ENCODE measurements at places on chromosomes 16 and 17.
A peak's percentile ranks its signal among the peaks of the same experiment; 100 is the strongest.

- no peak for DNase-seq
Observed at GRCh38 chr16:23508589-23509440, 1.5 kb downstream of the GGA2 start.

GRCh38 chr17:13589658-13590057, 12.1 kb downstream of the HS3ST3A1 start:
- DNase-seq: no peak

DNA sequence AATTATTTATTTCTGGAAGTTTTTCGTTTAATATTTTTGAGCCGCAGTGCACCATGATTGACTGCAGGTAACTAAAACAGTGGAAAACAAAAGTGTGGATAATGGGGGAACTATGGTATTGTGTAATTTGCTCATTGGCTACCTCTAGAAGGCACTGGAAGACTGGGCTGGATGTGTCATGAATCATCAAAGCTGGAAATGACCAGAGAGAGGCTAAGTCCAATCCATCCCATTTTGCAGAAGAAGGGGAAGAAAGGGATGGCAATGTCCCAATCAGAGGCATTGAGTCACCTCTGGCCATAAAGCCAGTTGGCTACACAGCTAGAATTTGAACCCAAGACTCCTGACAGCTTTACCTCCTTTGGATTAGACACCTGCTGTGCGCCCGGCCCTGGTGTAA, 29.3 kb downstream of the GLP2R start:
- no peak for DNase-seq

GRCh38 chr17:50265212-50265611, 9.1 kb upstream of the TMEM92 start:
- no peak for DNase-seq

DNA sequence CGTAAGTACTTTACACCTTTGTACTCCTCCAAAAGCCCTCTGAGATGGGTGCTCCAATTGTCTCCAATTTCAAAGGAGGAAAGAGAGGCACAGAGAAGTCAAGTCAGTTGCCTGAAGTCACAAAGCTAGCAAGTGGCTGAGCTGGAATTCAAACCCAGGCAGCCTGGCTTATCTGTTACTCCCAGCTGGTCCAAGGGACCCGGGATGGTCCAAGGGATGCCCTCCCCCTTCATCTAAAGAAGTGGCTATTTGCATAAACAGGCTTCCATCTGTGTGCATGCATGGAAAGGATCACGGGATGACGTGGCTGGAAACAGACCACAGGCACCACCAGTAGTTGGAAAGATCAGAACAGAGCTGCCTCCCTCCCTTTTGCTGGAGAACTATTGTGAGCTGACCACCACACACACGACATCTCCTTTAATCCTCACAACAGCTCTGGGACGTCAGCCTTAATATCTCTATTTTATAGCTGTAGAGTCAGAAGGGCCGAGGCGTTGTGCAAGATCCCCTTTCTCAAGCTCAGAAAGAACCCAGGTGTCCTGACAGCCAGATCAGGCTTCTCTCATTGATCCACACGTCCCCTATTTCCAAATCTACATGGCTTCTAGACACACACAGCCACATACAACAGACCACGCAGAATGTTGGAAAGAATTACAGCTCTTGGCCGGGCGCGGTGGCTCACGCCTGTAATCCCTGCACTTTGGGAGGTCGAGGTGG, 10.9 kb upstream of the COL1A1 start:
- DNase-seq: no peak

DNA sequence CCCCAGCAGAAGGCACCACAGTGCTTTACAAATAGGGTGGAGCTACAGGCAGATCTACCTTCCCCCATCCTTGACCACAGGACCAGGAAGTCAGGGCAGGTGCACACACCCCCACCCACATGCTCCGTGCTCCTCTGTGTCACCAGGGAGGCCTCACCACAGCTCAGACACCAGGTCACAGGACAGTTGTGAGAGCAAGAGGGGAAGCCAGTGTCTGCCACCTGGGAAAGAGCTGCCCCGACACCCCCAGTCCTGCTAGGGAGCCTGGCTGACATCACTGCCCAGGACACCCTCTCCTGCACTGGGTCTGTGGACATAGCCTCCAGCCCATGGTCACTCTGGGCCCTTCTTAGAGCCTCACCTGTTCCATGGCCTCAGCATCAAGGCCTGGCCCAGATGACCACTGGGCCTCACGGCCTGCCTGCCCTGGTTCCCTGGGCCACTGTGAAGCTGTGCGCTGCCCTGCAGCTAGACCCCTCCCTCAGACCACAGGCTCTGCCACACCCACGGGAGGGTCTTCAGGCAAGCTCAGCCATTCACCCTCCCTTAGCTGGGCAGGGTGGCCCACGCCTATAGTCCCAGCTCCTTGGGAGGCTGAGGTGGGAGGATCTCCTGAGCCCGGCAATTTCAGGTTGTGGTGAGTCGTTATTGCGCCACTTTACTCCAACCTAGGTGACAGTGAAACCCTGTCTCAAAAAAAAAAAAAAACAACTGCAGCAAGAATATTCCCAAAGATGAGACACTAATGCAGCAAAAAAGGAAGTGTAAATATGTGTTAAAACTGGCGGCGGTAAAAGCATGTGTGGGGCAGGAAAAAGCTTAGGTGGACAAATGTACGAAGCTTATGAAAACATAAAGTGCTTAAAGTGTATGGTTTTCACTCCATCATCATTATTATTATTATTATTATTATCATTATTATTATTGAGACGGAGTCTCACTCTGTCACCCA, 14.2 kb downstream of the POLR3K start:
- DNase-seq: no peak

DNA sequence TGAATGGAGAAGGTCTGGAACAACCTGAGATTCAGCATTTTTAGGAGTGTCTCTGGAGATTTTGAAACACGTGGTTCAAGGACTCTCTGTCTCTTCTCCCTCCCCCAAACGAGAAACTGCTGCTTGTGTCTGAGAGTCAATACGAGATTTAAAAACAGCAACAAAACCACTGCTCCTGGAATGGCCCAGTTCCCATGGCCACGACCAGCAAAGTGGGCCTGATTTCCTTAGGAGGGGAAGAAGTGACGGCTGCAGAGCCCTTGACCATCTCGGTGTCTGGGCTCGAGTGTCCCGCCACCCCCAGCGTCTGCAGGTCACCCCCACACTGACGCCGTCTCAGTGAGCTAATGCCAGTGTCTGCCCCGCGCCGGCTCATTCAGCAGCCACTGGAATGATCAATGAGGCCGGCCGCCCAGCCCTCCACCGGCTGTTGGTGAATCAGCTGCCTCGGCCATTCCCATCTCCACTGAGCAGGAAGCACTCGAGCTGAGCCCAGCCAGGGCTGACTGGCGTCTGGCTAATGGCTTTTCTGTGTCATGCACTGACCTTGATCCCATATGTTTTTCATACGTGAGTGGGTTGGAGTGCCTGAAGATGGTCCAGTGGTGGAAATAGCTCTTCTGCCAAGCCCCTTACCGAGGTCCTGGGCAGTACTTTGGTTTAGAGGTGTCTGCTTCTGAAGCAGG, 151.8 kb downstream of the PITPNC1 start:
- peak; percentile 18 for DNase-seq

DNA sequence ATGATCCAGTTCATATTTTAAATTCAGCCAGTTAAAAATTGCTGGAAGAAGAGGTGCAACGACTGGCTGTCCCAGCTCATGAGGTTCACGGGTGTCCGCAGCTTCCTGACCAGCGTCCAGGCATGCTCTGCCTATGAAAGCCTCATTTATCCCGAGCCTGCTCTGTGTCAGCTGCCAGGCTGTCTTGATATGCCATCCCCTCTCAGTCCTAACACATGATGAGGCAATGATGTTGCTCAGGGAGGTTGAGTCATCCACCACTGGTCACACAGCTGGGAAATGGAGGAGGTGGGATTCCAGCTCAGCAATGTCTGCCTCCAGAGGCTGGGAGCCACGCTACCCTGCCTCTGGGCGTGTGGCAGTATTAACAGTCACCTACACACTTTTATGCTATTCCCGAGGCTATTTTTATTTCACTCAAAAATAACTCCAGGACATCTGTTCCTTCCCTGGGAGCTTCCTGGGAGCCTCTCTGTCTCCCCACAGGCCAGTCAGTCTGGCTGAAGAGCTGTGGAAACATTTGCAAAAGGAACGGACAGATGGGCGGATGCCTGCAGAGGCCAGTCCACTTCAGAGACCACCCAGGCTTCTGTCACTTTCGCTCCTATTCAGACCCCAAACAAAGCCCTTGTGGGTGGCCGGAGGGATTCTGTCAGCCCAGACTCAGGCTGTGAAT, 22.5 kb downstream of the RAB11FIP4 start:
- DNase-seq: no peak

DNA sequence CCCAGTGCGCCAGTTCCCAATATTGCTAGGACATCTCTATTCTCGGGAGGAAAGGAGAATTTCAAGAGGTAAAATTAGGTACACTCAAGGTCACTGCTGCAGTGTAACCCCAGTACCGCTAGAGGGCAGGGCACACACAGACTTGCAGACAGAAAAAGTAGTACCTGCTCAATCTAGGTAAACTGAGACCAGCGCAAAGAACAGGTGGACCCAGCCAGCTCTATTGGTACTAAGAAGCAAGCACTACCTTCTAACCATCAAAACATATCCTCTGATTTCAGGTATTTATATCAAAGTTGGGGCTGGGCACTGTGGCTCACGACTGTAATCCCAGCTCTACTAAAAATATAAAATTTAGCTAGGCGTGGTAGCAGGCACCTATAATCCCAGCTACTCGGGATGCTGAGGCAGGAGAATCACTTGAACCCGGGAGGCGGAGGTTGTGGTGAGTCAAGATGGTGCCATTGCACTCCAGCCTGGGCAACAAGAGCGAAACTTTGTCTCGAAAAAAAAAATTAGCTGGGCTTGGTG, 3.6 kb upstream of the WDR81 start:
- peak; percentile 57 for DNase-seq

GRCh38 chr16:15542734-15543347, 100.1 kb downstream of the MARF1 start:
- DNase-seq: no peak

- no peak for DNase-seq
Observed at GRCh38 chr17:2718150-2718938, 6.8 kb upstream of the CLUH start.

GRCh38 chr17:48587276-48588073, 2.6 kb downstream of the HOXB3 start:
- DNase-seq: no peak

- no peak for DNase-seq
Observed at GRCh38 chr17:19538095-19539039, 4.7 kb downstream of the SLC47A1 start.

GRCh38 chr16:55888546-55888945, 13.4 kb upstream of the CES5A start:
- DNase-seq: no peak

- DNase-seq: no peak
Observed at GRCh38 chr16:86048221-86048620, 149.3 kb downstream of the IRF8 start.

DNA sequence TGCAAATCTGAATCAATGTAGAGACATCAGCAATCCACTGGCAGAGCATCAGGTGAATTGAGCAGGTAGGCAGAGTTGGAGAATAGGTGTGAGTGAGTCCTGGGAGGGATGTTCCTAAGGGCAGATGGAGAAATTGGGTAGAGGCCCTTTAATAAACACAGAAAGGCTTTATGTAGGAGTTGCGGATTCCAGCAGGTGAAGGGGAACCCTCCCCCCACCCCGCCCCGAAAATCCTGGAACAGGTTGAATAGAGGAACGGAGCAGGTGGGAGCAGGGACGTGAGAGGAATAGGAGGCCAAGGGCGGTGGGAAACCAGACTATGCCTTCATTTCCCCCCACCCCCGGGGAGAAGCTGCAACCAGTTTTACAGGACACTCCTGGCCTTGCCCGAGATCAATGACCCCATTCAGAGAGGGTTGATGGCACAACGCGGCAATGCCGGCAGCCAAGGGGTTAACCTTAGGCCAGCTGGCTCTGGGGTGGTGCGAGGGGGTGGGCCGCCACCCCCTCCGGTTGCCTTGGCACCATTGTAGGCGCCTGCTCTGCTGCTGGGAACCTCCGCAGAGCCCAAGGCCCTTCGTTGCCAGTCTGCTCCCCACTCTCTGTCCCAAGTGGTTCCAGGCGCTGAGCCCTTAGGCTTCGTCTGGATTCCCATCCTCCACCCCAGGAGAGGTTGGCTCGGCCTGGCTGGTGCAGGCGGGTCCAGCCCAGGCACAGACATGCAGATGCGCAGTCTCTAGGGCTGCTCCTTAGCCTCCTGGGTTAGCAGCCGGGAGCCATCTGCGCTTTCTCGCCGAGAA, 814 bp upstream of the RUNDC3A start:
- peak; percentile 21 for DNase-seq

DNA sequence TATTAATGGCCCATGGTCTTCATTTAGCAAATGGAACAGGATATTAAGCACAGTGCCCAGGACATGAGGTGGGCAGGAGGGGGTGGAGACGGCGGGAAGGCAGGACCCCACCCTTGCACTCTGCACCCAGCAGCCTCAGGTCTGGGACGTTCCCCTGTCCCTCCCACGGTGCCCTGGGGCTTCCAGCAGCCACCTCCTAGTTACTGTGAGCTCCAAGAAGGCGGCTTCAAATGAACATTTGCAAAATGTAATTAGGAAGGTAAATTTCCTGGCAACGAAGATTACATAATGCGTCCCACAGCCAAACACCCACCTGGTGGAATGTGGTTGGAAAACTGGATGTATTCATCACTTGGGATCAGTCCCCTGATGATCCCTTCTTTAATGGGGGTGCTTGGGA, 59.4 kb downstream of the ENGASE start:
- DNase-seq: no peak

- no peak for DNase-seq
Observed at GRCh38 chr17:42133461-42134041, 10.9 kb downstream of the HSPB9 start.

DNA sequence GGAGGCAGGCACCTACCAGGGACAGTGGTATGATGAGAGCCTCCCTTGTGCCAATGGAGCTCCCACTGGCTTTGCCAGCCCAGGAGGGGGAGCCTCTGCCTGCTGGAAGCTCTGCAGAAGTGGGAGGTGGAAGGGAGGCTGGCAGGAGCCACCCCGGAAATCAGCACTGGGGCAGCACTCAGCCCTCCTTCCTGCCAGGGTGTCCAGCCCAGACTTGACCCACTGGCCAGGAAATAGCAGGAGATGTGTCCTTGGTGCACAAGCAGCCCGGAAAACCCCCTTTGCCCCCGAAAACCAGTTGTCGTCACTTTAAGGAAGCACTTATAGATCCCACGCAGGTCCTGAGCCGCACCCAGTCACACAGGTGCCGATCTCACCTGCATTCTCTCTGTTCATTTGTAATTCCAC, 49.3 kb upstream of the CACNG4 start:
- no peak for DNase-seq

- no peak for DNase-seq
Observed at GRCh38 chr17:61431594-61432311, 20.5 kb upstream of the TBX4 start.

- peak; percentile 26 for DNase-seq
Observed at GRCh38 chr16:27235055-27235937, 32.0 kb downstream of the KDM8 start.
